H7 (cell line): ENCODE measurements at places on chromosomes 7 and 10. TPM values are rescaled to one million over a fixed set of nuclear protein-coding genes. Genes with fewer than 3 reads are reported as not detected.

PDZD7 gene
- 2.3 and 5.1 TPM in 2 replicates for total RNA-seq

SRPK2 gene
- 28.4 and 36.6 TPM in 2 replicates for total RNA-seq

GRCh38 chr10:64503429-64503828 lies 982.2 kb downstream of the REEP3 start:
- no peak for DNase-seq

GRCh38 chr10:122879339-122880273 lies at the start of gene FAM24B:
TSS of gene FAM24B (minus strand) at chr10:122879581. CDS start at chr10:122850515, 29,066 bp downstream.
- DNase-seq: peak; percentile 28
